ENCODE measurements at places on chromosomes 3 and 15.

- DNase-seq, result peak; percentile 45
Measured at GRCh38 chr3:188299068-188299467, 145.1 kb downstream of the LPP start.

DNA sequence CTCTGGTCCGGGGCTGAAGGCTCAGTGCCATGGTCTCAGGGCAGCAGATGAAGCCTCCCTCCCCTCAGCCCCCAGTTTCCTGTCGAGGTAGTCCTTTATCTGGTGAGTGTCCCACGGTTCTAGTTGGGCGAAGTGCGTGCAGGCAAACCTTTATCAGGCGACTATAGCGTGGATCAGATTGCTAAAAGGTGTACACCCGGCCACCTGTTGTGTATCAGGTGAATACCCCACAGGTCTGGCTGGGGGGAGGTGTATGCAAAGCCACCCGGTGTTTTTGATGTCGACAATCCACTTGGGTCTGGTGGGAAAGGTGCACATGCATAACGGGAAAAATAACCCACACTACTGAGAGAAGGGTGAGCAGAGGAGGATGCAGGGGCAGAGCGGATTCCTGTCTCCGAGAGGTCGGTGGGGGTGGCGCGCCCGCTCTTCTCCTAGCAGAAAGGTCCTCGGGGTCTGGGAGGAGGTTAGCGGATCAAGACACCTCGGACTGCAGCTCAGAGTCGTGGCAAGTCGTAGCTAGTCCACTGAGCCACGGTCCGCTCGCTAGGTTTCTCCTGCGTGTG is 507 bp downstream of the SLC12A6 start:
- DNase-seq, result peak; percentile 35

- no peak for DNase-seq
Measured at GRCh38 chr3:13113346-13114330, 40.4 kb upstream of the IQSEC1 start.

GRCh38 chr15:90130291-90130690 is 28.0 kb upstream of the IDH2 start:
- no peak for DNase-seq

- no peak for DNase-seq
Measured at GRCh38 chr3:73796382-73796781, 171.6 kb upstream of the PDZRN3 start.

DNA sequence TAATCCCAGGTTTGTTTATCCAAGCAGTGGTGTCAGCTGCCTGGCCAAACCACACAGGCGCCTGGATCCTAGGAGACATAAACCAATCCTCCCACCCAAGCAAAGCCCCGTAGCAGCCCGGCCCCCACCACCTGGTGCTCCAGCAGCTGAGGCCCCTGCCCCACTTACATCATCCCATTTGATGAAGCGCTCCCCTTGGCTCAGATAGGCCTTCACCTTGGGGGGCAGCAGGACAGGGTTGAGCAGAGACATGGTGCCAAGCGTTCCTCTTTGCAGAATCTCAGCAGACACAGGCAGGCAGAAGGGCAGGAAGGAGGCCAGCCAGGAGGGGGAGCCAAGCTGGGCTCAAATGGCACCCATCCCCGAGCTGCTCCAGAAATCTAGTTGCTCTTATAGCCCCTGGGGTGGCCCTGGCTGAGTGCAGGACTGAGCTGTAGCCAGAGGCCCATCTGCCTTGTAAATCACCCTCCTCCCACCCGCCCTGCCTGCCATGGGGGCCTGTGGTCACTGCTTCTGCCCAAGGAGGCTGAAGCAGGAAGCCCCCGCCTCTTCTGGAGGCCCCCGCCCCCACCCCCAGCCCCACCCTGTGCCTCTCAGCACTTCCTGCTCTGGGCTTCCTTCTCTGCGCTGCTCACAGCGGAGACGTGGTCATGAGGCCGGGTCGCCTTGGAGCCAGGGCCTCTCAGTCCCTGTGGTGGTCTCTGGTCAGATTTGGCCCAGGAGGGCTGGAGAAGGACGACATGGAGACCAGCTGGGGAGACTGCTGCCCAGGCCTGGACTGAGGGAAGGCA is at the start of gene PLCB2:
Gene PLCB2, minus strand, starts transcription at position 515 of the 791 bp plus-strand sequence. Its CDS starts 263 bp downstream, at position 252.
- peak; percentile 66 for DNase-seq

DNA sequence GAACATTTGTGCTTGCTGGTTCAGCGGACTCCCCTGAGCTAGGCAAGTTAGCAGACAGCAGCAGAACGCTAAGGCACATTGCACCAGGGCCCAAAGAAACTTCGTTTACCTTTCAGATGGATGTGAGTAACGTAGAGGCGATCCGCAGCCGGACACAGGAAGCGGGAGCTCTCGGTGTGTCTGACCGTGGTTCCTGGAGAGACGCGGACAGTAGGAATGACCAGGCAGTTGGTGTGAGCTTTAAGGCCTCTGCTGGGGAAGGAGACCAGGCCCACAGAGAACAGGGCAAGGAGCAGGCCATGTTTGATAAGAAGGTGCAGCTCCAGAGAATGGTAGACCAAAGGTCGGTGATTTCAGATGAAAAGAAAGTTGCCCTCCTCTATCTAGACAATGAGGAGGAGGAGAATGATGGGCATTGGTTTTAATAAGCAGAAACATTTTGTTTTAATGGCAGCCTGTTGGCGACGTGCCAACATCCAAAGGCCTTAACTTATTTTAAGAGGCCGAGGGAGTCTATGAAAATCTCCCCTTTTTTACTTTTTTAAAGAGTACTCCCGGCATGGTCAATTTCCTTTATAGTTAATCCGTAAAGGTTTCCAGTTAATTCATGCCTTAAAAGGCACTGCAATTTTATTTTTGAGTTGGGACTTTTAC is 27.9 kb downstream of the SYNM start:
- no peak for DNase-seq

GRCh38 chr3:122563717-122564025 is 429 bp downstream of the PARP9 start:
- DNase-seq, result peak; percentile 21

DNA sequence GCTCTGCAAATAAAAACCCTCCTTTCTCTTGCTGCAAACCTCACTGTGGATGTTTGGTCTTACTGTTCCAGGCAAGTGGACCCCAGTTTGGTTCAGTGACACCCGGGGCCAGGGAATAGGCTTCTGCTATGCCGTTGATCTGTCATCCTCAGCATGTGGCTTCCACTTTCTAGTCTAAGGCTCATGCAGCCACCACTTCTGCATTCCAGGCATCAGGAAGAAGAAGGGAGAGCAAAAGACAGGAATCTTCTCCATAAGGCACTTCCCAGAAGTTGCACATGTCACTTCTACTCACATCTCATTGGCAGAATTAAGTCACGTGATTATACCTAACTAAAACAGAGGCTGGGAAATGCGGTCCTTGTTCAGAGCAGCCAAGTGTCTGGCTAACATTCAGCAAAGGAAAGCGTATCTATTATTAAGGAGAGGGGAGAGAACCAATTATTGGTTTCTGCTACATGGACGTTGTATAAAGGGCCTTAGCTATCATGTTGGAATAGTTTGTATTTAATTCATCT is 173.6 kb upstream of the PFN2 start:
- no peak for DNase-seq

GRCh38 chr3:65146179-65146578 is 458.4 kb upstream of the ADAMTS9 start:
- no peak for DNase-seq

GRCh38 chr3:8625991-8626390 is 18.6 kb downstream of the SSUH2 start:
- DNase-seq, result no peak

GRCh38 chr3:195578565-195578964 is 5.2 kb downstream of the APOD start:
- DNase-seq, result no peak

DNA sequence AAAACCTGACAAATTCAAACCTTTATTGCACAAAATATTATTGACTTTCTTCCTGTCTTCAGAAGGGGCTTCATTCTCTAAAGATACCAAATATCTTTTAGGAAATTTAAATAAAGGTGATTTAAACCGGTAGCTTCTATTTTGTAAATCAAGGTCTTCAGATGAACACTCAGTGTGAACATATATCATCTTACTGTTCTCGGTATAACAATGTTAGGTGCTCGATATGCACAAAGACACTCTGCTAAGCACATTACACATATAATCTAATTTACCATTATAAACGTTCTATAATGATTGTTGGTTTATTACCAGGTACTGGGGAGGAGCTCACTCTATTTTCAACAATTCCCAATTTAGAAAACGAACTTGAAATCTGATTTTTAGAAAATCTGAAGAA is 225.4 kb upstream of the AZI2 start:
- DNase-seq, result no peak

GRCh38 chr15:32774022-32774421 is 56.2 kb downstream of the GREM1 start:
- no peak for DNase-seq

GRCh38 chr3:108292905-108293328 is 3.4 kb upstream of the HHLA2 start:
- no peak for DNase-seq

- no peak for DNase-seq
Measured at GRCh38 chr15:73024168-73024567, 28.1 kb upstream of the NEO1 start.

- DNase-seq, result no peak
Measured at GRCh38 chr15:43187544-43188155, 2.4 kb downstream of the CCNDBP1 start.

DNA sequence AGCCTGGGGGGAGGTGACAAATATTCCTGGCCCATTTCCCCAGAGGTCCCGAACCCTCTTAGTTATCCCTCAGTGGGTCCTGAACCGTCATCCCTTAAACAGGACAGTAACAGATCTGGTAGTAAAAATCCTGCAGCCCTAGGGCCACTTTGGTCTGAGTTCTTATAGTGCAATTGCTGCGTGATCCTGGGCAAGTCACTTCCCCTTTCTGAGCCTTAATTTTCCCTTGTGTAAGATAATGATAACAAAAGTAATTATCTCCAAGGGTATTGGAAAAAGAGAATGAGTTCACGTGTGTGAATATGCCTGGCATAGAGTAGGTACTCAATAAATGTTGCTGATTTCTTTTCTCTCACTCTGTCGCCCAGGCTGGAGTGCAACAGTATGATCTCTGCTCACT is 2.9 kb upstream of the JAGN1 start:
- no peak for DNase-seq

DNA sequence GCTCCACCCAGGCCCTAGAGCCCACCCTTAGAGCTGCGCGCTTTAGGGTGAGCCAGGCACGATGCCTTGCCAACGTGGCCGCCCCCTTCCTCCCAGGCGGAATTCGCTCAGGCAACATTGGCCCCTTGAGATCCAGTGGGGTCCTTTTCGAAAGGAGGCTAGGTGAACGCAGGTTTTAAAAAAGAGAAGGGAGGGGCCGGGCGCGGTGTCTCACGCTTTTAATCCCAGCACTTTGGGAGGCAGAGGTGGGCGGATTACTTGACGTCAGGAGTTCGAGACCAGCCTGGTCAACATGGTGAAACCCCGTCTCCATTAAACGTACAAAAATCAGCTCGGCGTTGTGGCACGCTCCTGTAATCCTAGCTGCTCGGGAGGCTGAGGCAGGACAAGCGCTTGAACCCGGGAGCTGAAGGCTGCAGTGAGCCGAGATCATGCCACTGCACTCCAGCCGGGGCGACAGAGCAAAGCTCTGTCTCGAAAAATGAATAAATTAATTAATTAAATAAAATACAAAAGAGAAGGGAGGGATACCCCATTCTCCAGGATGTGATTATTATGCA is 984 bp upstream of the RPP25 start:
- DNase-seq, result no peak

- DNase-seq, result no peak
Measured at GRCh38 chr15:99343208-99343607, 91.9 kb downstream of the LRRC28 start.

DNA sequence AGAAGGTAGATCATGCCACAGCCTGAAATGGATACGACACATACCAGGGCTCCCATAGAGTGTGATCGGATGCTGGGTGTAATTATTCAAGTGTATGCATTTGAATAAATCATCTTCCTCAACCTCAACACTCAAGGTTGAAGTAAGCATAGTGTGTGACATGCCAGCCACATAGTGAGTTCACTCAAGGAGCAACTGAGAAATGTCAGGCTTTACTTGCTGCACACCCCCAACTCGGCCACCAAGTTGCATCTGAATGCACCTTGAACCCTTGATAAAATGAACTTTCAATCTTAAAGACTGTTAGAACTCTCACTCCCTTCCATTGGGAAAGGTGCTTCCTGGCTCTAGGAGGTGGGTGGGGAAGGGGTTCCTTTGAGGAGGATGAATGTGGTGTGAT is 121.3 kb downstream of the GHSR start:
- no peak for DNase-seq

GRCh38 chr15:31273258-31273941 is 53.2 kb upstream of the KLF13 start:
- no peak for DNase-seq

GRCh38 chr15:97993310-97993738 is 32.8 kb downstream of the ARRDC4 start:
- no peak for DNase-seq

All from activated CD4-positive, alpha-beta T cell treated with anti-CD3 and anti-CD28 coated beads for 4 hours (primary cell).